Epithelial cell of alveolus of lung (primary cell): ENCODE measurements at places on chromosomes 7 and 10. TPM values are rescaled to one million over a fixed set of nuclear protein-coding genes. Genes with fewer than 3 reads are reported as not detected.

PLAC9 gene
- total RNA-seq, result 13.4 and 14.5 TPM in 2 replicates

COL1A2 gene
- total RNA-seq, result 2,043 and 2,173 TPM in 2 replicates

AFAP1L2 gene
- total RNA-seq, result 5.3 and 8.8 TPM in 2 replicates

CALHM1 gene
- total RNA-seq, result not detected in 2 replicates

NPTX2 gene
- 0.96 and 1.3 TPM in 2 replicates for total RNA-seq

FGFR2 gene
- 0.52 TPM in 1 of 2 replicates, not detected in the other for total RNA-seq

PTPRN2 gene
- total RNA-seq, result 0.78 and 2.7 TPM in 2 replicates

ZWINT gene
- total RNA-seq, result 17.0 and 45.5 TPM in 2 replicates

SCIN gene
- total RNA-seq, result 0.26 TPM in 1 of 2 replicates, not detected in the other

PNLIPRP3 gene
- under 0.01 TPM in 1 of 2 replicates, not detected in the other for total RNA-seq

ETV1 gene
- 20.8 and 25.9 TPM in 2 replicates for total RNA-seq

CYP26C1 gene
- total RNA-seq, result 0.13 TPM in 1 of 2 replicates, not detected in the other
